ENCODE measurements at places on chromosomes 3 and 15.

GRCh38 chr15:90405055-90405607, 17.1 kb downstream of the IQGAP1 start:
- DNase-seq, result no peak

DNA sequence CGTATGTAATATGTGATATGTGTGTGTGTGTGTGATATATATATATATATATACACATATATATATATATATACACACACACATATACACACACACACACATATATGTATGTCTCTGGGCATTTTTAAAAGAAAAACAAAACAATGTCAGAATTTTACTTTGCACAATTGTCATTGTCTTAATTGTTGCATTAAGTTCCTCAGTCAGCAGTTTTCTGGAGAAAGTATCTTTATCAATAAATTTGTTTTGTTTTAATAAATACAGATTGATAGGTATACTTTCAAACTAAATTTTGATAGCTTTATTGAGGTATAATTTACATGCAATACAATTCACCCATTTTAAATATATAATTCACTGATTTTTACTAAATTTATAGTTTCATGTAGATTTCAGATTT, 62.9 kb upstream of the SENP5 start:
- DNase-seq, result no peak

- DNase-seq, result no peak
Observed at GRCh38 chr3:190210608-190211007, 89.9 kb upstream of the P3H2 start.

GRCh38 chr3:126306397-126306796, 50.8 kb downstream of the KLF15 start:
- DNase-seq, result no peak

DNA sequence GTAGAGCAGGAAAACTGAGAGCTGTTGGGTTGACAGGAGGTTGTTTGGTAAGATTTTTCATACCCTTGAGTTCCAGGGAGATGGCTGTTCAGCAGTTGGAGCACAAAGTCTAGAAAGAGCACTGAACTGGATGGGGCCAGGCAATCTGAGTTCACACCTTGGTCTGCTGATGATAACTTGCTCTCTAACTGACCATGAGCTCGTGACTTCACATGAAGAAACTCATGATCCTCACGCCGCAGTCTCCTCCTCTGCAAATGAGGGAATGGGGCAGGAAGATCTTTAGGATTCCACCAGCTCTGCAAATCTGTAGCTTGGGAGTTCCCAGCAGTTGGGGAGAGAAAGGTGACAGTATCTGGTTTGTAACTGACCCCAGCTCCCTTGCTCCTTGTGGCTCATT, 33.7 kb downstream of the CORO2B start:
- DNase-seq, result no peak

- no peak for DNase-seq
Observed at GRCh38 chr15:68204776-68205557, at the start of gene CALML4. CALML4 (minus strand) TSS chr15:68205332; CDS start chr15:68205247, 85 bp downstream.

DNA sequence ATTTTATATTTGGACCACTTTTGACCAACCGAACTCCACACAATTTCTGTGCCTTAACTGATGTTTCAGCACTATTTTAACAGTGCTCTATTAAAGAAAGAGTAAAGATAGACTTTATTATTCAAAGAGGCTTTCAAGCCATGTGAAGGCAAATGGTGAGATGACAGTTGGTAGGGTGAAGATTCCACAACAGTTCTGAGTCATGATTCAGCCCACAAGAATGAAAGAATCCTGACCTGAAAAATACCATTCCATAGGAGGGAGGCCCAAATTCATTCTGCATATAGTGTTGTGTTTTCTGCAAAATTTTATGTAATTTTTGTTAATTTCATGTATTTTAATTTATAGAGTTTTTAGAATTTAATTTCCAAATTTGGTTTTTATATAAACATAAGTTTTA, 135.6 kb upstream of the STAC start:
- no peak for DNase-seq

DNA sequence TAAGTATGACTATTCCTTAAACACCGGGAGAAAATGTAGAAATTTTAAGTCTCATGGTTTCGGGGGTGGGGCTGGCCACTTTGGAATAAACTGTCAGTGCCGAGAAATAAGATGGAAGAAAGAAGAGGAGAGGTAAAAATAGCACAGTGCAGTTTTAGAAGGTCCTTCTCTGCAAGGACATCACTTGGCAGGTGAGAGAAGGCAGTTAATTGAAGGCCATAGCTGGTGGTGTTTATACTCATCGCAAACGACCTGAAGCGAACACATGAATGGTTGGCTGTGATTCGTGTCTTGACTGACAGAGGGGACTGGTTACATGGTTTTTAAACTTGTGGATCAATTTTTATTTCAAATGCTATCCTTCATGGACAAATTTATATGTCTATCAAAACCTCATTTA, 54.9 kb upstream of the SENP5 start:
- no peak for DNase-seq

- DNase-seq, result no peak
Observed at GRCh38 chr3:122886946-122887345, 92.1 kb downstream of the SLC49A4 start.

- DNase-seq, result no peak
Observed at GRCh38 chr3:175233957-175234940, 375.1 kb downstream of the NAALADL2 start.
